ENCODE measurements at places on chromosomes 2 and 18.

DNA sequence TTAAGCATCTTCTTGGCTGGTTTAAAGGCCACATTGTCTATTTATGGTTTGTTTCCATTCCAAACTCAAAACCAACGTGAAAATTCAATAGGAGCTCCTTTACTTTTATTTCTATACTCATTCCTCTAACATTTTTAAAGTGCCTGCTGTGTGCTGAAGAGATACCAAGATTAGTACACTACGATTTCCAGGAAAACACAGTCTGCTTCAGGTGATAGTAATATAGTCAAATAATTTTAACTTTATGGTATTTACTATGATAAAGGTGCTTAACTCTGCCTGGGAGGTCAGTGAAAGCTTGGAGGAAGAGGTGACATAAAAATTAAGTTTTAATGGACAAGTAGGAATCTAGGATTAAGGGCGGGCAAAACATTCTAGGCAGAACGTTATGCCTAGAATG is 121.4 kb downstream of the KIAA1328 start:
- no peak for DNase-seq

GRCh38 chr18:35481960-35482366 is 15.8 kb downstream of the INO80C start:
- no peak for DNase-seq

DNA sequence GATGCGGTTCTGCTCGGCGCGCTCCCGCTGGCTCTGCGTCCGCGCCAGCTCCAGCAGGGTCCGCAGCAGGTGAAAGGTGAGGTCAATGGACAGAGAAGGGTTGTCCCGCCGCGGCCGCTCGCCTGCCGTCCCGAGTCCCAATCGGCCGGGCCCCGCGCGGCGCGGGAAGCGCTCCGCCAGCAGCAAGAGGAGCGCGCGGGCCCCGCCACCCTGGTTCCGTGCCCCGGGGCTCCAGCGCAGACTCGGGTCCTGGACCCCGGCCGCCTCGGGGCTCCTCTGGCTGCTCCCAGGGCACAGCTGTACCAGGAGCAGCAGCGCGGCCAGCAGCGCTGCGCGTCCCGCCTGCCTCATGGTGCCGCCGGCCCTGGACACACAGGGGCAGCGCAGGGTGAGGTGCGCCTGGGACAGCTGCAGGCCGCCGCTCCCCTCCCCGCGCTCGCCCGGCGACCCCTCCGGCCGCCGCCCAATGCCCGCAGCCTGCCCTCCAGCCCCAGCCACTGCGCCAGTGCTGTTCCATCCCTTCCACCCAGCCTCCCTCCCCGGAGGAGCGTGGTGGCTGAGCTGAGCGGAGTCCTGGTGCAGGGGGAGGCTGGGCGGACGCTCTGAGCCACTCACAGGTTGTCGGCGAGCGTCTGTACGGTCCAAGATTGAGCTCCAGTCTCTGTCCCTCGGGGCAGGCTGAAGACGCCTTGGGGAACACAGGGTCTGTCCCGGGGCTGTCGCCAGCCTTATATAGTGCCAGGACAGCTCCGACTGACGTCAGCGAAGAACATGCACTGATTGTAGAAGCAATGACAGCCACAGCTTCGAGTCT is 493 bp downstream of the UCN start:
- DNase-seq = no peak

- peak; percentile 44 for DNase-seq
Measured at GRCh38 chr18:11553098-11553940, 56.1 kb upstream of the SLC35G4 start.

- DNase-seq = no peak
Measured at GRCh38 chr2:109721135-109721534, 73.0 kb upstream of the RGPD5 start.

DNA sequence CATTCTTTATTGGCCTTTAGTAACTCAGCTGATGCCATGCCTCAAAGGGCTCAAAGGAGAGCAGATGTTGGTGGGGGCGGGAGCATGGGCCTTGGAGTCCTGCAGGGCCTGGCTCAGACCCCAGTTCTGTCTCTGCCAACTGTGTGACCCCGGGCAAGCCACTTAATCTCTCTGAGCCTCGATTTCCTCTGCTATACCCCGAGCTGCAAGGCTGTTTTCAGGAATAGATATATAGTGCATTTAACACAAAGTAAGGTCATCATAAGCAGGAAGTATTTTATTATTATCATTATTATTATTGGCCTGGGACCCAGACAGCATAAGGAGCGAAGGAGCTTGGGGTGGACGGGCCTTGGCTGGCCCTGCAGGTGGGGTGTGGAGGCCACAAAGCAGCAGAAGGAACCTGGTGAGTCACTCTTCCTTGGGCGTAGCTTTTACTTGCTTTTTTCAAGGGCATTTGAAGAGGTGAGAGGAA is 162.7 kb downstream of the INHBB start:
- no peak for DNase-seq

GRCh38 chr2:236317938-236318396 is 53.8 kb upstream of the ASB18 start:
- DNase-seq = no peak

- peak; percentile 2 for DNase-seq
Measured at GRCh38 chr2:79887747-79888374, 375.0 kb downstream of the CTNNA2 start.

DNA sequence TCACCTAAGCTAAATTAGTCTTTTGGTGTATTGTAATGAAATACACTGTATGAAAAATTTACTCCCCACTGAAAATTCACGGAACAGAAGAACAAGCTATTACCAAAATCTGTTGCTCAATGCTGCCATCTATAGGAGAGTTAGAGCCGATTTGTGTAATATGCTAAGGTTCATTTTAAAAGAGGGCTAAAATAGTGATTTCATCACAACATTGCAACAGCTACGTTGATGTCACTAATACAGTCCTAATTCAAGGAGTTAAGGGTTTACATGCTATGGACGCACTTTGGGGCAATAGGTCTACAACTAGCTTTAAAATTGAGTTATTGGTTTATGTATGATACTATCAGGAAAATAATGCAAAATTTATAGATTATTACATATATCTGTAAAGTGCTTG is 3.0 kb upstream of the IRS1 start:
- peak; percentile 79 for DNase-seq

DNA sequence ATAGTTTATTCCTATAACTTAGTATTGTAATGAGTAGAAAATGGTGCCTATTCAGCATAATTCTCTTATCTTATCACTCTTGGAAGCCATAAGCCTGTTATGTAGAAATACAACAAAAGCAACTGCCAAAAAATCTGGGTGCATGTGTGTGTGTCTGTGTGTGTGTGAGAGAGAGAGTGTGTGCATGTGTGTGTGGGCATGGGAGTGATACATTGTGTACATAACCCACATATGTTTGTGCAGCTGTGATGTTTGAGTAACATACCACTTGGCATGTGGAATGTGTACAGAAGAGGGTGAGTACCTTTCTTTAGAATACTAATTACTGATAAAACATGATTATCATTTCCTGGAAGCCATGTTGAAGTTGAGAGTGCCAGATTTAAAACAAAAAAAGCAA is 642.3 kb upstream of the SYT4 start:
- no peak for DNase-seq

DNA sequence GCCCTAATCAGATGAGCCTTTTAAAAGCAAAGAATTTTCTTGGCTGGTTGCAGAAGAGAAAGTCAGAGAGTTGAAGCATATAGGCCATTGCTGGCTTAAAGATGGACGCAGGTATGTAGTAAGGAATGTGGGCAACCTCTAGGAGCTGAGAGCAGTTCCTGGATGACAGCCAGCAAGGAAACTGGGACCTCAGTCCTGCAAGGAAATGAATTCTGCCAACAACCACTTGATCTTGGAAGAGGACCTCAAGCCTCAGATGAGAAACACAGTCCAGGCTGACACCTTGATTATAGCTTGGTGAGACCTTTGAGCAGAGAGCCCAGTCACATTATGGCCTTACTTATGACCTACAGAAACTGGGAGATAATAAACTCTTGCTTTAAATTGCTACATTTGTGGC is 15.7 kb downstream of the PHOSPHO2 start:
- no peak for DNase-seq

DNA sequence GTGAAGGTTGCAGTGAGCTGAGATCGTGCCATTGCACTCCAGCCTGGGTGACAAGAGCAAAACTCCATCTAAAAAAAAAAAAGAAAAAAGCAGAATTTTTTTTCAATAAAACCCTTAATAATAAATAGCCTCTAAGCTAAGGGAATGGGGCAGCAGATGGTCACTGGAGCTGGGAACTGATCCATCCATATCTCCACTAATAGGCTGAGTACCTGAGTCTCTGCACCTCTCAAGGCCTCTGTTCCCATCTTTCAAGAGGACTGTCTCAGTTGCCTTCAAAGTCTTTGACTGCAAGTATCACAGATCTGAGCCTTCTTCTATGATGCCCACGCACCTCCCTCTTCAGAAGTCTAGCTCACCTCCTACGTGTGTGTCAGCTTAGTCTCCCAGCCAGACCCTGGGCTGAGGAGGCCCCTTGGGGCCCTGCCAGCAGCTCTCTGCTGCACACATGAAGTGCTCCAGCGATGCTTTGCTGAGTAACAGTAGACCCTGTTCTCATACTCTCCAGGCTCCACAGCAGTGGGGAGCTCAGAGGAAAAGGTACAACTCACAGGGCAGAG is 32.9 kb downstream of the ST8SIA5 start:
- no peak for DNase-seq

- DNase-seq = no peak
Measured at GRCh38 chr18:48914581-48915251, 36.0 kb downstream of the SMAD7 start.

- no peak for DNase-seq
Measured at GRCh38 chr2:168858146-168858545, 32.1 kb downstream of the SPC25 start.

- DNase-seq = no peak
Measured at GRCh38 chr2:12649602-12650400, 66.9 kb upstream of the TRIB2 start.

DNA sequence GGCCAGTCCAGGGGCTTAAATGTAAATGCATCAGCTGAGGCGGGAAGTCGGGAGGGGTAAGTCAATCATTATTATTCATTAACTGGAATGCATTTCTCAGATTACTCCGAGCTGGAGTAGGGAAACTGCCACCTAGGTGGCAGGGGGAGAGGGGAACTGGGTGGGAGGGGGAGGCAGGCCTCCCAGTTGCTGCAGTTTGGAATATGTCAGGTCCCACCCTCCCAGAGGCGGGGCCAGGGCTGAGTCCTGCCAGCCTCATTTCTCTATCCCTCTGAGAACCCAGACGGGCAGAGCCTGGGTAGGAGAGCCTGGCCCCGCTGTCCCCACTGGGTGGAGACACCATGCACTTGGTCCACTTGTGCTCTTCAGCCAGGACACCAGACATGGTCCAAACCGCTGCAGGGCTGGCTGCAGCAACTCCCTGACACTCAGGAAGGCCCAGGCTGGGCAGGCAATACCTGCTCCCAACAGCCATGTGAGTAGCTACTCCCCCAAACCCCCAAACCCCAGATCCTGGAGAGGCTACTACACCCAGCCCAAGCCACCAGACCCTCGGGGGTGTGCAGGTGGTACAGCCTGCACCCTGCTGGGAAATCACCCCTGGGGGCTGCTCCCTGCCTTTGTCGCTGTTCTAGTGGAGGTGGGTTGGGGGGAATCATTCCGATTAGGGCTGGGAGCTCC is at the start of gene GPBAR1:
Gene GPBAR1, plus strand, starts transcription at position 274 of the 681 bp plus-strand sequence. CDS start 1,710 bp downstream, outside the sequence.
- DNase-seq = no peak

DNA sequence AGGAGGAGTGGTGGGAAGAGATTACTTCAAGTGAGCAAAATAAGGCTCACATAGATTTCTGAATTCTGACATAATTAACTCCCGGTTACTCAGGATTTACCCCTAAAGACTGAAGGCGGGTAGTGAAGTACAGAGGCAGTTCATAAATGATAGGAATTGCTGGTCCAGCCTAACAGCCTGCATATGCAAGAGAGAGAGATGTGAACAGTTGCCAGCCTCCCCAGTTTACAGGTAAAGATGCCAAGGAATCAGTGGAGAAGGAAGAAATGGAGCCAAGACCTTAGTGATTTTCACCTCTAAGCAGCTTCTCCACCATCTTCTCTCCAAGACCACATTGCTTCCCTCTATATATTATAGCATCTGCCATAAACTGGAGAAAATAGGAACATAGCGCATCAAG is 91.8 kb upstream of the THUMPD2 start:
- no peak for DNase-seq

GRCh38 chr2:32810909-32811495 is 135.8 kb upstream of the LTBP1 start:
- DNase-seq = no peak

- DNase-seq = no peak
Measured at GRCh38 chr2:9867881-9868280, 24.6 kb downstream of the TAF1B start.

DNA sequence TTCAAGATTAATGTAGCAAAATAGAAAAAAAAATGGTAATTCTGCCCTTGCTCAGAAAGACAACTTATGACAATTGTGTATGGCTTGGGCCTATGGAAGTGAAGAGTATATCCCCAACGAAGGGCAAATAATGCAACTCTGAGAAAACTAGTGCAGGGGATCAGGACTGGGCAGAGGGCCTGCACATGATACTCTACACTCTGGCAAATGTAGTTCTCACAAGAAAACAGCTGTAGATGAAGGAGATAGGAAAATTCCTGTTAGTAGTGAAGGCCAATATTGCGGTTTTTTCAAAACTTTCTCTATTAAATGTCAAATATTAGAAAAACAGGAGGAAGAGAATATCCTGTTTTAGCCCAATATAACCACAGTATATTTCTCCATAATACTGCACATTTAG is 77.8 kb downstream of the SCN9A start:
- DNase-seq = no peak

- DNase-seq = no peak
Measured at GRCh38 chr18:46910856-46911255, 6.5 kb downstream of the PIAS2 start.

DNA sequence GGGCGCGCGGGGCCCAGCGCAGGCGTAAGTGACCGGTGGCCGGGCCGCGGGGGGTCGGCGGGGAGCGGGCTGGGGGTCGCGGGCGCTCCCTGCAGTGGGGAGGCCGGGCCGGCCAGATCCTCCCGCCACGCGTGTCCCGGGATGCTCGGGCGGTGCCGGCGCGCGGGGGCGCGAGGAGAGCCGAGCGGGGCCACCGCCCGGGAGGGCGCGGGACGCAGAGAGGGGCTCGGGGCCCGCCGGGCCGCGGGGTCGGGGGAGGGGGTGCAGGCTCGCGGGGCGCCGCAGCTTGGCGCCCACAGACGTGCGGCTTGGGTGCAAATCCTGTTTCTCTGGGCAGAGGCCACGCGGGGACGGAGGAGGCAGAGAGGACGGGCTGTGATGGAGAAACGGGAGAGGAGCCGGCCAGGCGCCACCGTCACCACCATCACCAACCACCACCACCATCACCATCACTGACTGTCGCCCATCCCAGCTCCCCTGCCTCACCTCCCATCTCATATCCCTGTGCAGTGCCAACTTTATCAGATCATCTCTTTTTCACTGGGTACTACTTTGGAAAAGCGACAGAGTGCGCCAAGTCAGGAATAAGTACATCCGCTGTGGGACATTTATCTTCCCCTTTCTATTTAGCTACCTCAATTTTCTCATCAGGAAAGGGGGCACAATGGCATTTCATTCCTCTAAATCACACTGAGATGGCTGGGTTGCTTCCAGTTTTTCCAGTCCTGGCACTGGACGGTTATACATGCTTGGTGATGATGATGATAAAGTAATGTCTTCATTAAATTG is 97.2 kb upstream of the GPR45 start:
- no peak for DNase-seq

- no peak for DNase-seq
Measured at GRCh38 chr2:177670791-177671535, 278.4 kb downstream of the AGPS start.

GRCh38 chr18:22930089-22930713 is 2.9 kb upstream of the RBBP8 start:
- DNase-seq = peak; percentile 45

- no peak for DNase-seq
Measured at GRCh38 chr2:126966601-126967000, 67.9 kb downstream of the TEX51 start.
